ENCODE measurements at places on chromosomes 2 and 18.

DNA sequence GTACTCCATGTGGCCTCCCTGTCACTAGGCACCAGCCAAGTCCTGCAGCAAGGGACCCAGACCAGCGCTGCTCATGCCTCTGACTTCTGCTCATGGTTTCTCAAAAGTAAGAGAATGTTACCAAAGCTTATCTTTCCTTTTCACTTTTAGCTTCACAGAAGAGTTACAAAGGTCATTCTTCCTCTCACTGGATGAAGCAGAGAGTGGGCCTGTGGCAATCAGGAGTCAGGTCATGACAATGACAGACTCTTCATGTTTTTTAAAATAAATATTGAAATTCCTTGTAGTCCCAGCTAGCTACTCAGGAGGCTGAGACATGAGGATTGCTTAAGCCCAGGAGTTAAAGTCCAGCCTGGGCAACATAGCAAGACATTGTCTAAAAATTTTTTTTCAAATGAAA lies 126.1 kb downstream of the OSR1 start:
- DNase-seq = no peak

DNA sequence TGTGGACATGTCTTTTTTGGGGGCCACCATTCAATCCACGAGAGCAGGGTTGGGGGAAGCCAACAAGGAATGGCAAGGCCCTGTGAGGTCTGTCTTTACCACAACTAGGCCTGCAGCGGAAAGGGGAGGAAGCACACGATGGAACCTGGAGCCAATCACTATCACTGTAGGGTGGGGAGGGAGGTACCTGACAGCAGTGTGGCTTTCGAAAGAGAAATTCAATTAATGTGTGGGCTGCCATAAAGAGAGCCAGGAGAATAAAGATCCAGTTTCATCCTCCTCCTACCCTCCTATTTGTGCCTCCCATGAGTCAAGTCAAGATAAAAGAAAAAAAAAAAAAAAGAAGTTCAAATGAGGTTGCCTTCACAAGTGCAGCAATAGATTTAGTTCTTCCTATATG lies 18.9 kb upstream of the RBMS1 start:
- no peak for DNase-seq

GRCh38 chr2:224764565-224765236 lies 48.5 kb upstream of the CCDC195 start:
- no peak for DNase-seq

DNA sequence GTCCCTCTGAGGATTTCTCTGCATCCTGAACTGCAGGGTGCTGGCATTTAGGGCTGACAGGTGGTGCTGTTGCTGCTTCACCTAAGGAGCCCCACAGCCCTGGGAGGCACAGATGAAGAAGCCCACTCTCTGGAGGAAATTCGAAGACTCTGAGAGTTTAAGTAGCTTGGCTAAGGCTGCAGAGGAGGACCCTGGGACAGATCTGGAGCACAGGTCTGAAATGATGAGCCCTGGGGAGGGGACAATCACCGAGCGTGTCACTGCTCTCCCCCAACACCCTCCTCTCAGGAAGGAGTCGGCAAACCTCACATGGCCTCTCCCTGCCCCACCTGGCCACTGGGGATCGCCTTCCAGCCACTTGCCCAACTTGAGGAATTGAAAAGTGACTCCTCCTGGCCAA lies 18.6 kb downstream of the CYP27C1 start:
- no peak for DNase-seq

GRCh38 chr2:23988371-23988770 lies 21.5 kb upstream of the MFSD2B start:
- DNase-seq = no peak

DNA sequence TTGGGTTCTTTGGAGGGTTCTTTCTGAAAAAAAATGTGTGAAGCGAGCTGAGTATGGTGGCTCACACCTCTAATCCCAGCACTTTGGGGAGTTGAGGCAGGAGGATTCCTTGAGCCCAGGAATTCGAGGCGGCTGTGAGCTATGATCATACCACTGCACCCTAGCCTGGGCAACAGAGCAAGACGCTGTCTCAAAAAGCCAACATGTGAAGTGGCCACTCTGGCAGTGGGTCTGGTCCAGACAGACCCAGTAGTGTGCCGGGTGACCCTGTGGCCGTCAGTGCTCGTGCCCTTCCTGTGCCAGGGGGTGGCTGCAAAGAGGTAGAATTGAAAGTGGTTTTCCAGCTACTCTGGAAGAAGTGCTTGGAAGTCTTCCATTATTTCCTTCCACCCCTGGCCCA lies 11.6 kb downstream of the KLF11 start:
- DNase-seq = no peak

DNA sequence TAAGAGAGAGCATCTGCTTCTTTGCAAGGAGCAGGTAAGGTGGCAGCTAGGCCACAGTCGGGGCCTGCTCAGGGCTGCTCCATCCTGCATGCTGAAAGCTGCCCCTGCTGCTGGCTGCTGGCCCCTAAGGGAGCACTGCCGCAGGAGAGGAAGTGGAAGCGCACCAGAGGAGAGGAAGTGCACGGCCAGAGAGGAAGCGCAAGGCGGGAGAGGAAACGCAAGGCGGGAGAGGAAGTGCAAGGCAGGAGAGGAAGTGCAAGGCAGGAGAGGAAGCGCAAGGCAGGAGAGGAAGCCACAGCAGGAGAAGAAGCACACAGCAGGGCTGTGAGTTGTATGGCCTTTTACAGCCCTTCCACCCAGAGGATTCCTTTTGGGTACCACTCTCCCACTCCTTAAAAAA lies 539.0 kb upstream of the TNP1 start:
- DNase-seq = no peak

DNA sequence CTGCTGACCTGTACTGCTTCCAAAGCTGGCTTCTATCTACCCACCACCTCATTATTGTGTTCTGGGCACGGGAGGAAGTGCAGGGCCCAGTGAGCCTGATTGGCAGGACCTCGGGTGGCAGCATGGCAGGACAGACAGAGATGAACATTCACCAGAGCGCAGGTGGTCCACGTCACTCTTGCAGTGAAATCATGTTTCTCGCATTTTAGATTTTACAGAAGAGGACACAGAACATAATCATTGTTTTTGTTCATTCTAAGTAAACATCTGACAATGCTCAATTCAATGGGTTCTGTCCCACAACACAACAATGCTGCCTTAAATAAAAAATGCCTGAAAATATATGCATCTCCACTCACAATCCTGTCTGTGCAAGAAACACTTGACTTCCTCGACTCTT lies 11.5 kb upstream of the BIN1 start:
- DNase-seq = no peak

DNA sequence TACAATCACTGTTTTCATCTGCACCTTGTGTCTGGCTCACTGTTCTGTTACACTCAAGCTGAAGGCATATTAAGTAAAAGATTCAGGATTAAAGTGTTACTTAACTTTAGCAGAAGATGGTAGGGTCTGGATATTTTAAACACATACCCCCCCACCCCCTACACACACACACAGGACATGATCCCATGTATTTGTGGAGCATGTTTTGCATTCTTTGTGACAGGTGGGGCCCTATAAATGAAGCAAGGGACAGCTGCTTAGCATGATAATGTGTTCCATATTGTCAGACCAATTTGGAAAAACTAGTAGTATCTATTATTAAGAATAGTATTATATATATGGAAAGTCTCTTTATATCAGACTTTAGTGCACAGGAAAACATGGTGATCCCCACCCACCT lies 335.2 kb upstream of the TNP1 start:
- no peak for DNase-seq

- DNase-seq = no peak
These were observed 23.9 kb downstream of the GAREM1 start for GRCh38 chr18:32446780-32447179.

GRCh38 chr18:78920456-78921138 lies 59.0 kb upstream of the SALL3 start:
- DNase-seq = no peak

DNA sequence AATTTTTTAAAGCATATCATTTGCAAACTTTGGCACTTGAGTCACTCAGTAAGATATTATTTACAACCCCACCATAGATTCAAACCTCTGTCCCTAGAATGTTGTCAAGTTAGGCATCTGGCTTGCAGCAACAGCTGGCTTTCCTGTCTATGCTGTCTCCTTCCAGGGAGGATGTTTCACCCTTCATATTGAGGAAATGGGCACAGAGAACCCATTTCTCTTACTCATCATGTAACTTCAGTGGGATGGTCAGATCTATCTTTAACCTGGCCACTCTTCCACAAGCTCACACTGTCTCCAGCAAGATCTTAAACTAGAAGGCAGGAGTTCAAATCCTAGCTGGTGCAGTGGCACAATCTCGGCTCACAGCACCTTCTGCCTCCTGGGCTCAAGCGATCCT lies 15.8 kb downstream of the LCT start:
- DNase-seq = no peak

DNA sequence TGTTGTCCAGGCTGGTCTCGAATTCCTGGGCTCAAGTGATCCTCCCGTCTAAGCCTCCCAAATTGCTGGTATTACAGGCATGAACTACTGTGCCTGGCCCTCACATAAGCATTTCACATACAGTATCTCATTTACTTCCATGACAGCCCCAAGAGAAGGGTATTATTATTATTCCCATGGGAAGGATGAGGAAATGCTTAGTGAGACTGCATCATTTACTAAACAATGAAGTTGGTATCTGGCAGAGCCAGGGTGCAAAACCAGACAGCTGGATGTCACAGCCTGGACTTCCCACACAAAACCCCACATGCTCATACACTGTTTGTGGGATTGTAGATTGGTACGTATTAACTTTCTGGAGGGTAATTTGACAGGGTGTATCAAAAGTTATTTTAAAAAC lies 29.9 kb downstream of the DAPL1 start:
- DNase-seq = no peak

DNA sequence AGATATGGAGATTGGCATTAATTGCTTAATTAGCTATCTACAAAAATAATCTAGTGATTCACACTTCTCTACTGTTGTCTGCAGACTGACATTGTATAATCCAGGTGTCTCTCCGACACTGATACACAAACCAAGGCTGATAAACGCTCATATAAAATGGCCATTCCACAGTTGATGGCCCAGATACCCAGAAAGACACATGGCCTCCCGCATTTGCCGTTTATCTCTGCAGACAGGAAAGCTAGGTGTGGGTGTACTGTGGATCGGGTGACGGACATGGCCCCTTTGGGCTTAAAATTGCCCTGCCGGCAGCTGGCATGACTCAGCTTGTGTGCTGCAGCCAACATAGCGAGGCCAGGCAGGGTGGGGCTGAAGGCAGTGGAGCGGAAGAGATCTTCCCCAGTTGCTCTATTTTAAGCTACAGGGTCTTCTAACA lies 18.5 kb downstream of the PMAIP1 start:
- DNase-seq = peak; percentile 44

GRCh38 chr2:94997981-94998930 lies 27.3 kb upstream of the MAL start:
- no peak for DNase-seq

- no peak for DNase-seq
These were observed 5.8 kb downstream of the SLC14A2 start for GRCh38 chr18:45621061-45621511.

GRCh38 chr2:26778507-26778906 lies 7.3 kb upstream of the CENPA start:
- DNase-seq = no peak

DNA sequence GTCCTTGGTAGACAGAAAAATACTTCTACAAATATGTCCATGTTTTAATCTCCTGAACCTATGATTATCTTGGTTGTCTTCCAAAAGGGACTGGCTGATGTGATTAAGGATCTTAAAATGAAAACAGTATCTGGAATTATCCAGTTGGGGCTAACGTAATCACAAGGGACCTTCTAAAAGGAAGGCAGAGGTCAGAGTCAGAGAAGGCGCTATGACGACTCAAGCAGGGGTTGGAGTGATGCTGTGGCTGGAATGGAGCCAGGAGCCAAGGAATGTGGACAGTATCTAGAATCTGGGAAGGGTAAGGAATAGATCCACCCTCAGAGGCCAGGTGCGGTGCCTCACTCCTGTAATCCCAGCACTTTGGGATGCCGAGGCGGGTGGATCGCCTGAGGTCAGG lies 4.2 kb upstream of the USP14 start:
- DNase-seq = no peak

DNA sequence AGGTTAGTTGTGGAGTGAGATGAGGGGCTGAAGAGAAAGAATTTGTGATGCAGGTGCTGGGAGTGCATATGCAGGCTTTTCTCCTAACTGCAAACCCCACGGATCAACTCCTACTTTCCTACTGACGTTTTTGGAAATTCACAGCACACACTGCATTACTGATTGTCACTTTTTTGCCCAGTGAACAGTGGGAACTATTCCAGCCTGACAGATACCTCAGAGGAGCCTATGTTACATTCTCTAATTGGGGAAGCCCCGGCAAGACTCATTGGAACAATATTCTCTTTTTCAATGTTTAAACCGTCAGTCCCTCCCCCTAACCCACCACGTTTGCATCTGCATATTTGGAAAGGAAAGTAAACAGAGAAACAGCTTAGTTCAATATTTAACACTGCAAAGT lies 126.2 kb downstream of the DPP4 start:
- DNase-seq = no peak

- no peak for DNase-seq
These were observed 5.1 kb downstream of the FECH start for GRCh38 chr18:57581301-57581934.

DNA sequence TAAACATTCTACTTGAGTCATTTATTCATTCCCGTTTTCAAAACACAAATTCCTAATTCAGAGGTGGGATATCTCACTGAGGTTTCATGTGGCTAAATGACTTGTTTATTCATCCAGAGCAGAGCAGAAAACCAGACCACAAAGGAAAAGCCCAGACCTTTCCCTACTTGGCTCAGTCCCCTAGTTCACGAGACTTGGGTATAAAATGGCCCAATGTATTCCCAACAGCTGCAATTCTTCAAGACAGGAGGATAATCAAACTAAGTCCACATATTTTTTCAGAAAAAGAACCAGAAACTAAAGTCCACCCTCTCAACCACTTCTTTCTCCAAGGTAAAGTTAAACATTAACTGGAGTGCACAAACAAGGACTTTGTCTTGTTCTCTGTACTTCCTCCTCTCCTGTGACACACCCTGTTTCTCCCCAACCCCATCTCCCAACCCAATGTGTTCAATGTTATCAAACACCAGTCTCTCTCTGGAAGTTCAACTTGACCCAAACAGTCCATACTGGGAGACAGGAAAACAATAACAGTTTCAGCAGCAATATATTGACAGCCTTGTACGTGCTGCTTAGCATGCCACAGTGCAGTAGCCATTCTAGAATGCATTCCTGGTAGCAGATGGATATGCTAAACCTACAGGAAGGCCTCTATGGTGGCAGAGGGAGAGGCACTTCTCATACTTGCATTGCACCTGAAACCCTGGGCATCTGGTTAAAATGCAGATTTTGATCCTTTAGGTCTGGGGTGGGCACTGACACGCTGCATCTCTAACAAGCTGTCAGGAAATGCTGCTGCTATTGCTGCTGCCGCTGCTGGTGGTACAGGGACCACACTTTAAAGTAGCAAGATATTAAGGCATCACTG lies 110.7 kb downstream of the INO80D start:
- DNase-seq = no peak

GRCh38 chr2:152176113-152176714 lies 651 bp upstream of the STAM2 start:
- DNase-seq = no peak

GRCh38 chr2:120257522-120257921 lies 4.9 kb downstream of the RALB start:
- DNase-seq = no peak
